Cardiac atrium fibroblast (primary cell): ENCODE measurements at places on chromosomes 12 and 14. TPM values are rescaled to one million over a fixed set of nuclear protein-coding genes. Genes with fewer than 3 reads are reported as not detected.

Gene DIP2B
- total RNA-seq, result 15.0 and 19.6 TPM in 2 replicates

Gene ADGRD1
- 5.1 and 14.7 TPM in 2 replicates for total RNA-seq

Gene GZMB
- not detected in 2 replicates for total RNA-seq

Gene BLTP3B
- total RNA-seq, result 13.4 and 22.7 TPM in 2 replicates

Gene KLHL28
- 6.8 and 12.8 TPM in 2 replicates for total RNA-seq

Gene TBK1
- 11.3 and 13.2 TPM in 2 replicates for total RNA-seq
